ENCODE measurements at places on chromosomes 2 and 18.
A peak's percentile ranks its signal among the peaks of the same experiment; 100 is the strongest.

GRCh38 chr18:30927042-30927441 is 115.5 kb downstream of the DSC3 start:
- no peak for DNase-seq

- DNase-seq: no peak
Observed at GRCh38 chr2:3108710-3109702, 268.6 kb downstream of the EIPR1 start.

- DNase-seq: no peak
Observed at GRCh38 chr2:78992807-78993517, 32.5 kb upstream of the REG3G start.

GRCh38 chr2:19346983-19347618 is 11.3 kb downstream of the OSR1 start:
- DNase-seq: no peak

- DNase-seq: no peak
Observed at GRCh38 chr18:58359218-58359617, 269.7 kb downstream of the ALPK2 start.

GRCh38 chr2:176526995-176527901 is 258.0 kb downstream of the MTX2 start:
- peak; percentile 47 for DNase-seq

DNA sequence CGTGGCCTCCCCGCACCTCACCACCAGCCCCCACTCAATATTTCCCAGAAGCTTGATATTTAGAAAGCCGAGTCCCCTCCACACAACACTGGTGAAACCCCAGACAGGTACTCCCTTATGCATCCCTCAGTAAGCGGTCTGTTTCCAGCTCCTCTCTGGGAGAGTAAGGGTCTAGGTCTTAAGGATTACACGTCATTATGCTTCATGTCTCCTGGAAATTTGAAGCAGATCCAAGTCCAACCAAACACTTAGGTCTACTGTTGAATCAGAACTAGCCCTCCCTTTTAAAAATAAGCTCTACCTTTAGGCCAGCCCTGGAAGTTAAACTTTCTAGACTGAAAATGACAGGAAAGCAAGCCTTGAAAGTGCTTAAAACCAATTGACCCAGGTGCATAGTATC is 1.5 kb upstream of the OST4 start:
- peak; percentile 60 for DNase-seq

GRCh38 chr2:83233326-83233725 is 1225.8 kb downstream of the SUCLG1 start:
- DNase-seq: no peak

- DNase-seq: no peak
Observed at GRCh38 chr2:134217351-134217750, 36.5 kb upstream of the MGAT5 start.

- DNase-seq: peak; percentile 77
Observed at GRCh38 chr2:45391866-45392265, 219.2 kb downstream of the SRBD1 start.

DNA sequence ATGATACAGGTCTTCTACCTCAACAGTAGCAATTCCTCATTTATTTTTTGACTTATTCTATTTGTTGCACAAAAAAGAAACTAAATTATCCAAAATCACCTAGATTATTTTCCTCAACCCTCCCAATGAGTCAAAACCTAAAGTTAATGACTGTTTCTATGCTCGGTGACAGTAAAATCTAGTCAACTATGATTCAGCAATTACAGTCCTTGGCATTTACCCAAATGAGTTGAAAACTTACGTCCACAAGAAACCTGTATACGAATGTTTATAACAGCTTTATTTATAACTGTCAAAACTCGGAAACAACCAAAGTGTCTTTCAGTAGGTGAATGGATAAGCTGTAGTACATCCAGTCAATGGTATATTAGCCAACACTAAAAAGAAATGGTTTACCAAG is 439.3 kb downstream of the CBLN2 start:
- no peak for DNase-seq

- no peak for DNase-seq
Observed at GRCh38 chr2:31197669-31198068, 19.6 kb downstream of the CAPN14 start.

- DNase-seq: no peak
Observed at GRCh38 chr2:109089602-109090300, 39.3 kb upstream of the SH3RF3 start.

DNA sequence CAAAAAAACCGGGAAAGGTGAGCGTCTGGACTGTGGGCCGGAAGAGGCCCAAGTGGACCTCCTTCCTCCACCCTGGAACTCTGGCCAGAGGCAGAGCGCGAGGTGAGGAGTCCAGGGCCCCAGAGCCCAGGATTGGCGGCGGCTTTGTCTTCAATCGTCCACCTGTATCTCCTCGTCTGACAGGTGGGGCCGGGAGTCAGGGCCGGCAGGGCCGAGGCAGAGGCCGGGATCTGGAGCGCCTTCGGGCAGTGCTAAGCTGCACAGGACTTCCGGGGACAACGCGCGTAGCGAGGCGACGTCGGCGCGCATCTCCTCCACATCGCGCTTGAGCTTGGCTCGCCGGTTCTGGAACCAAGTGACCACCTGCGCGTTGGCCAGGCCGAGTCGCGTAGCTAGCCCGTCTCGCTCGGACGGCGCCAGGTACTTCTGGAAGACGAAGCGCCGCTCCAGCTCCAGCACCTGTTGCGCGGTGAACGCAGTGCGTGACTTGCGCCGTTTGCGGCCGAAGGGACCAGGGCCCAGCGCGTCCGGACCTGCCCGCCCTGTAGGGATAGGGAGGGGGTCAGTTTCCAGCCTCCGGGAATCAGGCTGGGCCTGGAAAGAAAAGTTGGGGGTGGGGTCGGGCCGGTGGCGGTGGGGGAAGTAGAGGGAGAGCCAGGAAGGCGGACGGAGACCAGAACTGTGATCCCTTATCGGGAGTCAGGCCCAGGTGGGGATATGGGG is 1.5 kb downstream of the LBX2 start:
- no peak for DNase-seq

DNA sequence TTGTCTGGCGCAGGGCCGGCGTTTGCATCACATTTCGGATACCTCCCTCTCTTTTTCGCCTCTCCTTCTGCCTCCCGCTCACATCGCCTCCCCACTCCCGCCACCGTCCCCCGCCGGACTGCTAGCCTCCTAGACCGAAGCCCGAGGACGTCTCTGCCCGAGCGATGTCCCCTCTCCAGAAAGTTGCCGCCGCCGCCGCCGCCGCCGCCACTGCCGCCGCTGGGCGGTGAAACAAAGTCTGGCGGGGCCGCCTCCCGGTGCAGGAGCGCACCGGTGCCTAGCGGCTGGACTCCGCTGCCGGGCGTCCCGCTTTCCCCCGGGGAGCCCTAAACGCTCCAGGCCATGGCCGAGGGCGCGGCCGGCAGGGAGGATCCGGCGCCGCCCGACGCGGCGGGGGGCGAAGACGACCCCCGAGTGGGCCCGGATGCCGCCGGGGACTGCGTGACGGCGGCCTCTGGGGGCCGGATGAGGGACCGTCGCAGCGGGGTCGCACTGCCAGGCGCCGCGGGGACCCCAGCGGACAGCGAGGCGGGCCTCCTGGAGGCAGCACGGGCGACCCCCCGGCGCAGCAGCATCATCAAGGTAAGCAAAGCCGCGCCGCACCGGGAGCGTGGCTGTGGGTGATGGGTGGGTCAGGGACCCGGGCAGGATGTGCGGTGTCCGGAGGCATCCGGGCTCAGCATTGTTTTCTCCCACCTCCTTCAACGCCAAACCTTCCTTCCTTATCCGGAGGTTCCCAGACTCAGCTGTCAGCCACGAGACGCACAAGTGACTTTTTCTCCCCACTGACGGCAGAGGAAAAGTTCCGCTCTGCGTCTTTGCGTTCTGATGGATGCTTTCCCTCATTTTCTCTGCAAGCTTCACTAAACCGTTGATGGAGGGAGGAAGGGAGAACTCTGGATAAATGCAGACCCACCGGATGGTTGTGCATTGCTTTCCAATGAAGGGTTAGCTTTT is 643 bp downstream of the PLCL1 start:
- peak; percentile 50 for DNase-seq

DNA sequence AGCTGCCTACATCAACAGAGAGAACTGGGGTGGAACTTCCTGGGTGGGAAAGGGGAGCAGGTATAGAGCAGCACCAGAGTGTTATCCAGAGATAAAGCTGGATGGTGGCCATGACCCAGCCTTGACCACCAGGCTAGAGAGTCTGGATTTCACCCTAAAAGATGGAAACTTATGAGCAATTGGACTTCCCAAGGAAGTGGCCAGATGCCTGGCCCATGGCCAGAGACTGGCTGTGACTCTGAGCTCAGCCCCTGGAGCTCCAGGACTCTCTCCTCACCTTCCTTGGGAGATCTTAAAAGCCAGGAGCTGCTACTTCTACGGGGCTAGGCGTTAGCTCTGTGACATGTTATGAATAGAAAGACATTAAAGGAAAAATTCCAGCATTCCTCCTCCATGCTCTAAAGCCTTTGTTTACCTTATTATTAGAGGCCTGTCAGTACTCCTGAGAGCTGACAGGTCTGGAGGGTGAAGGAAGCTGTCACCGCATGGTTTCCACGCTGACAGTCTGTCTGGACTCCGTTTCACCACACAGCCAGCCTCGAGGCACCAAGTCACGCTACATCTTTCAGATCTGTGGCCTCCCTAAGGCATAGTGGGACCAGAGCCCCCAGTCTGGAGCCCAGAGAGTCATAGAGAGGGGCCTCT is 260.0 kb upstream of the SIX2 start:
- peak; percentile 46 for DNase-seq

DNA sequence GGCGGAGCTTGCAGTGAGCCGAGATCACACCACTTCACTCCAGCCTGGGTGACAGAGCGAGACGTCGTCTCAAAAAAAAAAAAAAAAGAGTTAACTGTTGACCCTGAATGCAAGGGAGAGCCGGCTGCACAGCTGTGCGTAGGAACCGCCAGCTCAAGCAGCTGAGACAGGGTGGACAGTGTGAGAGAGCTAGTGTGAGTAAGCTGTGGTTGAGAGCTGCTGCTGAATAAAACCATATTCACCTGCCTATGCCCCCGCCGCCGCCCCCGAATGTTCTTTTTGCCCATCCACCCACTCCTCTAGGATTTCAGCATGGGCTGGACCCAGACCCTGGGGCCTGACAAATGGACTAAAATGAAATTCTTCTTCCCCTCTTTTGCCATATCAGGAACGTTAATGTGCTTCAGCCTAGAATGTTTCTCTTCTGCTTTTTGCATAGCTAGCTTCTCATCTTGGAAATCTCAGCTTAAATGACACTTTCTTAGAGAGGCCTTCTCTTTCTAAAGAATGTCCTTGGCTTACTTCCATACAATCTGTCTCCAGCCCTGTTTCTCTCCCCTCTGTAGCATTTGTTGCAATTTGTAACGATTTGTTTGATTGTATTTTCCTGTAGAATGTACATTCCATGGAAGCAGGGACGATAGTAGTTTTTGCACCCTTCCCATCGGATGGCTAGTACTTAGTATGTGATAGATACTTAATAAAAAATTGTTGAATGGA is 142.7 kb downstream of the KLHL14 start:
- no peak for DNase-seq

DNA sequence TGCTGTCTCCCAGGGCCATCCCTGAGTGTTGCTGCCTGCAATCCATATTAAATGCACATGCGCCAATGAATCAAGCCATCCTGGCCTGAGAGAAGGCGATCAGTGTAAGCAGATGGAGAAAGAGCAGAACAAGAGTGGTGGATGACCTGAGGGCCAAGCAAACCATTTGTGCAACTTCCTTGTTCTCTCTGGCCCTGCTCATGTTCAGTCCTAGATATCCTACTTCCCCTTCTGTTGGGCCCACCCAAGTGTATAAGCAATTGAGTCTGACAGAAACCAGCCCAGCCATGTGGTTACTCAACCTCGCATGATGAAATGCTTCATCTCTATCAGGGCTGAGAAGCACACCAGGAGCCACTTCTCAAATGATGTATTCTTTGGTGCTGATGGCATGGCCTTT is 383.1 kb upstream of the ID2 start:
- DNase-seq: peak; percentile 20

DNA sequence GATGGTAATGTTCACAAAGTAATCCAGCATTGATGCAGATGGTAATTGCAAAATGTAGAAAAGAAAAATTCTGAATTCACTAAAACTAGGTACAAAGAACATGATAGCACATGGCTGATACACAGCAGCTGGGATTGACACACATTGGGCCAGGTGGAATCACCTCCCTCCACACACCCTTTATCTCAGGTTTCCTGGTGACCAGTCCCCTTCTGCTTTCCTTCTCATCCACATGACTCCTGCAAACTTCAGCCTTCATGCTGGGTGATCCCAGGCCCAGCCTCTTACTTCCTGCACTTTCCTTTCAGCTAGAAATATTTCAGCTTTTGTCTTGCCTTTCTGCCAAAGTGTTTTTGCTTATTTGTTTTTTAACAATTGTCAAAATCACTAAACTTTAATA is 246.9 kb downstream of the LNPK start:
- no peak for DNase-seq

DNA sequence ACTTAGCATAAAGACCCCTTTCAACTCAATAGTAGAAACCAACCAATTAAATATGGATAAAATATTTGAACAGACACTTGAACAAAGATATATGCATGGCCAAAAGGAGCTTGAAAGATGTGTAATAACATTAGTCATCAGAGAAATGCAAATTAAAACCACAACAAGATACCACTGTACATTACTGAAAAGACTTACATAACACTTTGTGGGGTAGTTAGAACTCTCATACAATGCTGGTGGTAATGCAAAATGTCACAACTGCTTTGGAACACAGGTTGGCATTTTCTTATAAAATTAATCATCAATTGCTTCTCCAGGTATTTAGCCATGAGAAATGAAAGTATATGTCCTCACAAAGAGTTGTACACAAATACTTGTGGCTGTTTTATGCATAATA is 60.7 kb downstream of the TTC27 start:
- DNase-seq: peak; percentile 61

GRCh38 chr2:235702186-235702585 is 208.3 kb downstream of the AGAP1 start:
- DNase-seq: no peak

- no peak for DNase-seq
Observed at GRCh38 chr2:20992201-20992711, 51.6 kb downstream of the APOB start.

Measured in fibroblast of pulmonary artery (primary cell).